Psoas muscle (tissue), 8 donors: ENCODE measurements at places on chromosomes 3 and 15.

DNA sequence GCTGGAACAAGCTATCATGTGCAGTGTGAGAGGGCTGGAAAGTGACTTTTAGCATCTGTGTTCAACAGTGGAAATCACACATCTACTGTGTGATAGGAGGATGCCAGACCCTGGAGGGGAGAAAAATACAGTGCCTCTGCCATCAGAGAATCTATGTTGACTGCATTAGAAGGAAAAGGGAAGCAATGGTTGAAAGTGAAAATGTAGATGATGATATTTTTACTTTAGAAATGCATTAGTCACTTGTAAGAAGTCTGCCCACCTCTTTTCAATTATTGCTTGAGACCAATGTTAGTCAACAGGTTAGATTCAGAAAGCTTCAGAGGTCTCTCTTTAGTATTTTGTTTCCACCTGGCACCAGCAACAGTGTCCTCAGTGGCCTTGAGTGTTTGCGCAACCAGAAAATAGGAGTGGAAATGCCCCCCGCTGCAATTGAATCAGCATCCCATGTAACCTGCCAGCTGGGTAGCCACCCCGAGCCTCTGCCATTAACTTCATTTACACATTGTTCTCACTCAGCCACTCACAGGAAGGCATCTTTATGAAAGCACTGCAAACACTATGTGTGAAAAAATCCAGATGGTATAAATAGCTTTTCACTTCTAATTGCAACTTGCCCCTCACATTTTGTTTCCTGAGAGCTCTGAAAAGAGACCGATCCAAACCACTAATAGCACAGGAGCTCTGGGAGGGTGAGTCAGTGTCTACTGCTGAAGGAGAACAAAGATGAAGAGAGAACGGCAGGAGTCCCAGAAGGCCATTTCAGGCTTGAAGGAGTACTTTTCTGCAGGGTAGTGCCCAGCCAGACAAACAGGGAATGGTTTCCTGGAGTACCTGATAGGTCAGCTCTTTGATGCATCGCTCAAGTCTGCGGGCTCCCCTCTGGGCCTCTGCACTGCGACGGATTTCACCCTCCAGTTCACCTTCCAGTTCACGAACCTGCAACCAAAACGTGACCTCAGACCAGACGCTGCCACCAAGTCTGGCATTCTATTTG, 92.1 kb downstream of the HHLA2 start:
- no peak for DNase-seq

DNA sequence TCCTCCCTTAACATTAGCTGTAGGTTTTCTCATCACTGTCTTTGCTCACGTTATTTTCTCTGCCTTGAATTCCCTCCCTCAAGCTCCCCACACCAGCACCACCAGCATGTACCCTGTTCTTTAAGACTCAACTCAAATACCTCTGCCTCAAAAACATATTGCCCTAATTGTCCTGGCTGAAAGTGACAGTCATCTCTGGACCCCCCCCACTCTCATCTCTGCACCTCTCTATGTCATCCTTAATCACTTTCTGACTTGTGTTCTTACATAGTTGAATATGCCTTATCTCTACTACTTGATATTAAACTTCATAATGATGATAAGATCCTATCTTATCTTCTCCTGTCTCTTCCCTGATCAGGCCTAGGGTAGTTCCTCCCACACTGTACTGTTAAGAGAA, 345.2 kb upstream of the TPRG1 start:
- DNase-seq = no peak

DNA sequence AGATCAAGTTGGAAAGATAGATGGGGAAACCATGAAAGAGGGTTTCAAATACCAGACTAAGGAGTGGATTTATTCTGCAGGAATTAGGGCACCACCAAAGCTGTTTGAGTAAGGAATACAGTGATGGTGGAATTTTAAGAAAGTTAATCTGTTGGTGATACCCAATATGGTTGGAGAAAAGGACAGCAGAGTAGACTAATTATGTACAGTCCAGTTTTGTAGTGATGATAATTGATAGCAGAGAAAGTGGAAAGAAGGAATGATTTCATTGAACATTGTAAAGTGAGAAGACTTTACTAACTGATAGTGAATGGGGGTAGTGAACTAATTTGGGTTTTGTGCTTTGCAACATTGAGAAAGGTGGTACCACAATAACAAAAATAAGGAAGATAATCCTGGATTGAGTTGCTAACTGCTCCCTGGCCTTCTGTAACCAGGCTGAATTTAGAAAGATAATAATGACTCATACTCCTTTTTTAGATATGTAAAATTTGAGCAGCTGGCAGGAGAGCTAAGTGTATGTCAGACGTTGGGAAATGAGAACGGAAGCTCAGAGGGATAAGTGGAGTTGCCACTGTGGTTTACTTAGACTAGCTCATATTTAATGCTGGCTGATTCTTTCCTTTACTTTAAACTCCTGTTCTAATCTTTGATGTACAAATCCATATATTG, 16.9 kb downstream of the TCAIM start:
- no peak for DNase-seq

GRCh38 chr3:114449271-114450007, 155.6 kb downstream of the TIGIT start:
- DNase-seq = no peak

- no peak for DNase-seq
Observed at GRCh38 chr3:175526191-175526590, 667.1 kb downstream of the NAALADL2 start.

DNA sequence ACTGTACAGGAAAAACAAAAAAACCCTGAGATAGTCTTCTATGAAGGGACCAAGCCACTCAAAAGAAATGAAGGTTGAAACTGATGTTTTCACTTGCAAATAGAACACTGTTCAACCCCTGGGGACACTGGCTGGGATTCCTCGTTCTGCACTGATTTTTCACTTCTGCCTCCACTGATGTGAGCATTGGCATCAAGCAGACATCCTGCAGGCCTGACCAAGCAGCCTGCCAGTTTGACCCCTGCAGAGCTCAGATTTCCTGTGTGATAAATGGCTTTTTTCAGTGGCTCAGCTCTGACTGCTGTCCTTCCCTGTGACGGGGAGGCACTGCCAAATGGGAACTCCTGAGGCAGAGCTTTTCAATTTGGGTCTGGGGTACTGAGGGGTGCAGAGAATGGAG, 50.0 kb downstream of the RASGRP1 start:
- DNase-seq = no peak

GRCh38 chr3:50203113-50203808, 1.8 kb upstream of the SLC38A3 start:
- no peak for DNase-seq

GRCh38 chr3:169280010-169280585, 383.4 kb downstream of the MECOM start:
- no peak for DNase-seq
